CD4-positive, alpha-beta memory T cell (primary cell): ENCODE measurements at places on chromosomes 16 and 17.

GRCh38 chr16:9921997-9922396 is 260.2 kb downstream of the GRIN2A start:
- no peak for DNase-seq

GRCh38 chr16:71590584-71590983 is 13.7 kb upstream of the TAT start:
- no peak for DNase-seq

GRCh38 chr16:3780570-3780969 is 63.2 kb upstream of the TRAP1 start:
- no peak for DNase-seq

- DNase-seq, result no peak
Measured at GRCh38 chr16:22027633-22028032, 19.7 kb downstream of the MOSMO start.

DNA sequence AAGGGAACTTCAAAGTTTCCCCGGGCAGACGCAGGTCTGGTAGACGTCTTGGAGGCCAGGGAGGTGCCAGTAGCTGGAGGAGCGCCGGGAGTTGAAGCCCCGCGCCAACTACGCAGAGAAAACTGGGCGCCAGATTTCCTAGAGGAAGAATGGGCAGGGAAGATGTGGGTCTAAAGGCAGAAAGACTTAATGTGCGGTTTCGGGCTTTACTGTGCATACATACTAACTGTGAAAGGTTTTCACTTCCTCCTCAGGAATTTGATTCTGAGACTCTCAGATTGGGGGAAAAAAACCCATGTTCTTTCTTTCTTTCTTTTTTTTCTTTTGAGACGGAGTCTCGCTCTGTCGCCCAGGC is 331 bp upstream of the ZNF287 start:
- no peak for DNase-seq

- DNase-seq, result no peak
Measured at GRCh38 chr17:19399750-19400450, 11.1 kb upstream of the RNF112 start.

- DNase-seq, result no peak
Measured at GRCh38 chr16:88444826-88445582, 8.1 kb upstream of the ZFPM1 start.

DNA sequence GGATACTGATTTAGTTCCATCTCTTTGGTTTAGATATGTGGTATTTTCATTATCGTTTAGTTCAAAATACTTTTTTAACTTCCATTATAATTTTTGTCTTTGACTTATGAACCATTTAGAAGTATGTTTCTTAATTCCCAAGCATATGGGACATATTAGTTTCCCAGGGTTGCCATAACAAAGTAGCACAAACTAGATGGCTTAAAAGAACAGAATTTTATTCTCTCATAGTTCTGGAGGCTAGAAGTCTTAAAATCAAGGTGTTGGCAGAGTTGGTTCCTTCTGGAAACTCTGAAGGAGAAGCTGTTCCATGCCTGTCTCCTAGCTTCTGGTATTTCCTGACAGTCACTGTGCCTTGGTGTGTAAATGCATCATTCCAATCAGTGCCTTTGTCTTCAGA is 291.5 kb upstream of the AXIN2 start:
- no peak for DNase-seq

DNA sequence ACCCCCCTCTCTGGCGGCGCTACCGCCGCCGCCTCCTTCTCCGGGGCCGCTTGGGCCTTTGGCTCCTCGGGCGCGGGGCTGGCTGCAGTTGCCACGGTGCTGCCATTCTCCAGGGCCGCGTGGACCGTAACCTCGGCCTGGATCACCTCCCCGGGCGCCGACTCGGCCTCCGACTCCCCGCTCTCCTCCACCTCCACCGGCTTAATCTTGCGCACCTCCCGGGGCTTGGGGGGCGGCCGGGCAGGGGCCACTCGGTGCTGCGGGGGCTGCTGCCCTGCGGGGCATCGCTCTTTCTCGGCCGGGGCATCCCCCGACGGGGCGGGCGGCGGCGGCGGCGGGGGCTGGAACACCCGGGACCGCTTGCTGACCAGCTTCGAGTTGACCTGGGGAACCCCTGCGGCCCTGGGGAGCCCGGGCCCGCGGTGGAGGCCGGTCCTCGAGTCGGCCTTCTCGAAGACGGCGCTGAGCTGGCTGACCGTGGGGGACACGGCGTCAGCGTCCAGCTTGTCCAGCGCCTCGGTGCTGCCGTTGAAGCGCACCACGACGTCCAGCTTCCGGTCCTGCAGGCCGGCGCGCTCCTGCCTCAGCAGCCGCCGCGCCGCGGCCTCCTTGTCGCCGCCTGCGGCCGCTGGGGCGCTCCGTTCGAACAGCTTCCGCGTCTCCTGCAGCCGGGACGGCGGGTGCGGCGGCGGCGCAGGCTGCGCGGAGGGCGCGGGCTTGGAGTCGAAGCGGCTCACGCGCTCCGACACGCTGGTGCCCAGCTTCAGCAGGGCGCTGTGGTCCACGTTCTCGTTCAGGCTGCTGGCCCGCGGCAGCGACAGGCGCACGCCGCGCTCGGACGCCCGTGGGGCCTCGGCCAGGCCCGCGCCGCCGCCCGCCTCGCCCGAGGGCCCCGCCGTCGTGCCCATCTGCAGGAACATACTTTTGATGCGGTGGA is 792 bp downstream of the PPP1R9B start:
- DNase-seq, result peak; percentile 61

- DNase-seq, result no peak
Measured at GRCh38 chr17:35906191-35906925, 24.2 kb downstream of the RDM1 start.

DNA sequence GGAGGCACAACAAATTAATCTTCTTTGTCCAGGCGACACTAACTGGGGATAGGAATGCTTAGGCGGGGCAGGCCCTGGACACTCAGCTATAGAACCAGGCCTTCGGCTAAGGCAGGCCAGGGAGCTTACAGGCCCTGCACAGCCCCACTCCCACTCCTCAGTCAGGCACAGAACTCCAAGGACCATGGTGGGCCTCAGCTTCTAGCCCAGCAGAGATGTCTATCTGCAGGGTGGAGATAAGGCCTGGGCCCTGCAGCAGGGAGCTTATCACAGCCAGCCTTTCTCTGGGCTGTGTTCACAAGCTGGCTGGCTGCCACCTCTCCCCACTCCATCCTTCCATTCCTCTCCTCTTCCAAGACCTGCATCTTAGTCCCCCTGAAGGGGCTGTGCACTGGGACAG is 68.1 kb downstream of the TMEM132E start:
- DNase-seq, result no peak

- DNase-seq, result no peak
Measured at GRCh38 chr17:7712111-7712771, 5.3 kb upstream of the DNAH2 start.

- DNase-seq, result no peak
Measured at GRCh38 chr16:50530277-50531236, 17.6 kb upstream of the NKD1 start.

GRCh38 chr16:1706386-1707192 is 594 bp downstream of the MAPK8IP3 start:
- DNase-seq, result peak; percentile 36

GRCh38 chr17:75009139-75009724 is 3.2 kb upstream of the MRPL58 start:
- no peak for DNase-seq

DNA sequence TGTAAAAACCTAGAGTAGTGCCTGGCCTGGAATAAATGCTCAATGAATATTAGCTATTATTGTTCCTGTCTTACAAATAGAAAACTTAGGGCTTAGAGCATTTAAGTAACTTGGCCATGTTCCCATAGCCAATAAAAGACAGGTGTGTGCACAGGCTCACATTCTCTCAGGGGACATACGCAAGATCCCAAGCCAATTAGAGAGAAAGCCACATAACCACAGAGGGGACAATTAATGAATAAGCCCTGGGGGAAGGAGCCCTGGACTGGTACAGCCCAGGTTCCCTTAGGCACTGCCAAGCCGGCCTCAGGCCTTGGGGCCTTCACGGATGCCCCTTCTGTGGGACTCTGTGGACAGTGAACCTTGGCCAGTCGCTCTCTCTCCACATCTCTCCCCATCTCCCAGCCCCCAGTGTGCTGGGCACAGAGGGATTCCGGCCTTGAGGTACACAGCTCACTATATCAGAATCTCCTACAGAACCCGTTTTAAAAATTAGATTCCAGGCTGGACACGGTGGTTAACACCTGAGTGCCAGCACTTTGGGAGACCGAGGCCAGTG is 27.3 kb upstream of the ABCC12 start:
- no peak for DNase-seq

GRCh38 chr17:36000732-36001109 is 632 bp downstream of the CCL15 start:
- DNase-seq, result no peak

- no peak for DNase-seq
Measured at GRCh38 chr17:31926100-31926729, 10.6 kb upstream of the SUZ12 start.

DNA sequence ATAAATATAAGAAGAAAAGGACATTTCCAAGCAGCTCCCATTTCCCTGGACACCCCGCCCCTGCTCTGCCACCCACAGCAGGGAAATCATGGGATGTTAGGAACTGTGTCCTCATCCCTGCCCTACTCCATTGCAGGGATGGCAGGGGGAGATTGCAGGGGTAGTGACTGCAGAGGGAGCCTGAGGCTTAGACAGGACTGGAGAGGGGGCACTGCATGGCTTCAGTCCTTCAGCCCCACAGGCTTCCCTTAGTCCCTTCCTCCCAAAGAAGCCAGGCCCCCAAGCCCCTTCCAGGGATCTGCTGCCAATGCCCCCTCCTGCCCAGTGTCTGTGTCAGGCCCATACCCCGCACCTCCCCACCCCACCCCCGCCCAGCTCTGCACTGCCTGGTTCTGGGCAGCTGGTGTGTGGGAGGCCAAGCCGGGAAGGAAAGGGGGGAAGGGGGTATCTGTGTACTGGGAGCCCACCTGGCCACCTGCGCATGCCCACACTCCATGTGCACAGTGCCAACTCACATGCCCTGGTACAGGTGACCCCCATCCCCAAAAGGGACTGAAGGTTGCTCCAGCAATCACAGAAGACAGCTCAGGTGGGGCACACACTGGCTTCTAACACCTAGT is 3.3 kb downstream of the RUNDC3A start:
- DNase-seq, result no peak

GRCh38 chr16:67470359-67470758 is 10.6 kb downstream of the ATP6V0D1 start:
- no peak for DNase-seq

DNA sequence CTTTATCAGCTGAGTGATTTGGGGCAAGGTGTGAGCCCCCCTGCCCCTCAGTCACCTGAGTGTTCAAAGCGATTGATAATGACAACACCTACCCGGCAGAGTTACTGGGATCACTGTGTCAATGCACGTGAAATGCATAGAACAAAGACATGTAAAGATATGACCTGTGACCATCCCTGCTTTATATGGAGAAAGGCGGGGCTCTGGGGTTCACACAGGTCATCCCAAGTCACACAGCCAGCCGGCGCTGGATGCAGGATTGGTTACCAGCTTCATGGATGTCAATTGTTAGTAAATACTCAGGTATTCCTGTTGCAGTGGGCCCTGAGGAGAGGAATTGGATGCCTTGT is 64.4 kb downstream of the CRISPLD2 start:
- DNase-seq, result no peak

DNA sequence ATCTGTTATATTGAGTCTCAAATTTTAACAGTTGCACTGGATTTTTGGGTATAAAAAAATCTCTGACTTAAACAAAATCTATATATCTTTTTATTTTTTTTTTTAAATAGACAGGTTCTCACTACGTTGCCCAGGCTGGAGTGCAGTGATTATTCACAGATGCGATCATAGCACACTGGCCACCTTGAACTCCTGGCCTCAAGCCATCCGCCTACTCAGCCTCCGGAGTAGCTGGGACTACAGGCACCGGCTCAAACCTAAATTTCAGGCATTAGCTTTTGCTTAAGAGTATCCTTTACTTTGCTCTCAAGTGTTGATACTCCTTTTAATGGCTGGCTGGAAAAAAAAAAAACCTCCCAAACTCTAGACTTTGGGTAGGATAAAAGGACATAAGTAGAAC is 61.6 kb downstream of the RPGRIP1L start:
- no peak for DNase-seq

DNA sequence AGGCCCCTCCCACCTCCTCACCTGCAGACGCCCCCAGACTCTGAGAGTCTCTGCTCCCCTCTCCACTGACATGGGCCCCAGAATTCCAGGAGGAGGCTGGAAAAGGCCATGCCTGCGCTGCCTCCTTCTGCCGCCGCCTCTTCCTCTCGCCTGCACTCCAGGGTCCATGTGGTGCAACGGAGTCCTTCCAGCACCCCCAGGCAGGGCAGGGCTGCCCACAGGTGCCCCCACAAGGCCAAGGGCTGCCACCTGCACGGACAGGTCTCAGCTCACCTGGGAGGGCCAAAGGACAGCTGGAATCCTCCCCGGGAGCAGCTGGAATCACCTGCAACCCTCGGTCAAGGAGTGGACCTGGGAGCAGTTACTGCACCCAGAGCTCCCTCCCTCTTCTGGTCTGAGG is 194.9 kb downstream of the RBFOX3 start:
- DNase-seq, result no peak

DNA sequence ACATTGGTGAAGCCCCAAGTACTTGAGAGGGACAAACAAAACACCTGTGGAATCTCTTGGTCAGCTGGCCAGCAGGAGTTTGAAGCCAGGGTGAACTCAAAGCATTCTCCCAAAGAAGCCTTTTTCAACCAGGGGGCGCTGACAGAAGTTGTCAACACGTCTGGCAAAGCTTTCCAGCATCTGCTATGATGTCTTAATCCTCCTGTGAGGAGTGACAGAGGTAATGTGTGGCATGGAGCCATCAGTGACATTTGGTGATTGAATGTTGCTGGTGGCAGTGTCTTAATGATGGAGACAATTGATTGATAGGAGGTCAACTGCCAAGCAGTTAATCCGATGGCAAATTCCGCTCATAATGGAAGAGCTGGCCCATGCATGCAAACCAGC is 257.6 kb upstream of the HSBP1 start:
- no peak for DNase-seq

DNA sequence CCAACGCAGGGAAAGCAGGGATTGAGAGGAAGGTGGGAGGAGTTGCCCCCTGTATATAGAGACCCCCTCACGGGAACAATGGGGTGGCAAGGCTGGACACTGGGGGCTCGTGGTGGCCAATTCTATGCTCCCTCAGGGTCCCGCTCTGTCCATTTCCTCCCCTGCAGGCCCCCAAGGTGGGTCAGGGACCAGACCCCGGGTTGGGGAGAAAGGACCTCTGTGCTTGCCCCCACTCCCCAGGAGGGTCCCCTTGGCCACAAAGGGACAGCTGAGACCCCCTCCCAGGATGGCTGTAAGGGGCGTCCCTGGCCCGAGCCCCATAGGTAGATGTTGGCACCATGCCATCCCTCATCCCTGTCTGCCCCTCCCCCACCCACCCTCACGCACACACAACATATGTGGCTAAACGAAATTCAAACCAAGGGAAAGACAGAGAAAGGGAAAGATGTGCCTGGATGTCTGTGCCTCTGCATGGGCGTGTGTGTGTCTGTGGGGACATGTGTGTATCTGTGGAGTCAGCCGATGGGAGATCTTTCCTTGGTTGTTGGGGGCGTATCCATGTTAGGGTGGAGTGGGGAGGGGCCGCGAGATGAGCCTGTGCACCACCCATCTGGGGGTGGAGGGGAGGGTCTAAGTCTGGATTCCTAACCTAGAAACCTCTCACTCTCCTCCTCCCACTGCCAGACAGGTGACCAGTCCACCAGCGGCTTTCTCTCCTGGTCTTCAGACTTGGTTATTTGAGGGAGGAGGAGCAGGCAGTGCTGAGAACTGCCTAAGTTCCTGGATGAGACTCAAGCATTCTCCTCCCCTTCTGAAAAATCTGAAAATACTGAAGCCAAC is 642 bp upstream of the NEUROD2 start:
- no peak for DNase-seq
